ENCODE measurements at places on chromosomes 7 and 10.

DNA sequence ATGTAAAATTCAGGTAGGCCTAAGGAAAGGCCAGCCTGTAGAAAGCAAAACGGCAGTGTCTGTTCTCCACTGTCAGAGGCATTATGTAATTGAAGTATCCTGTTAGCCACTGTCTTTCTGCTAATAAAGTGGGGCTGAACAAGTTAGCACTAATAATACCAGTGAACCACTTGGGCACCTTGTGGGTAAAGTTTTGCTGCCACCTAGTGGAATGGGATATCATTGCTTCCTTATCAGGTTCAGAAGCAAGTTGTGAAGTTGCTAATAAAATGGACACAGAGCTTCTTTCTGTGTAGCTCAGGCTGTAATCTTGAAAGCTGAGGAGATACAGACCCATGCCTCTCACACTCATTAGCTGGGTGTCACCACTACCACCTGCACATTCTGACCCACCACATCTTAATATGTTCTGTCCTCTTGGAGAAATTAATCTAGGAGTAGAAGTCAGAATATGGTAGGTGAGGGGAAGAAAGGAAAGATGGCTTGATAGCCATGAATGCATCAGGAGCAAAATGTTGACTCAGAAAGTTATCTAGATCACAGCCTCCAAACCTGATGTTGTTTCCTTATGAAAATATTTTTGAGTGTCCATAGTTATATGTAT is 175.1 kb downstream of the SEPTIN7 start:
- peak; percentile 65 for DNase-seq

DNA sequence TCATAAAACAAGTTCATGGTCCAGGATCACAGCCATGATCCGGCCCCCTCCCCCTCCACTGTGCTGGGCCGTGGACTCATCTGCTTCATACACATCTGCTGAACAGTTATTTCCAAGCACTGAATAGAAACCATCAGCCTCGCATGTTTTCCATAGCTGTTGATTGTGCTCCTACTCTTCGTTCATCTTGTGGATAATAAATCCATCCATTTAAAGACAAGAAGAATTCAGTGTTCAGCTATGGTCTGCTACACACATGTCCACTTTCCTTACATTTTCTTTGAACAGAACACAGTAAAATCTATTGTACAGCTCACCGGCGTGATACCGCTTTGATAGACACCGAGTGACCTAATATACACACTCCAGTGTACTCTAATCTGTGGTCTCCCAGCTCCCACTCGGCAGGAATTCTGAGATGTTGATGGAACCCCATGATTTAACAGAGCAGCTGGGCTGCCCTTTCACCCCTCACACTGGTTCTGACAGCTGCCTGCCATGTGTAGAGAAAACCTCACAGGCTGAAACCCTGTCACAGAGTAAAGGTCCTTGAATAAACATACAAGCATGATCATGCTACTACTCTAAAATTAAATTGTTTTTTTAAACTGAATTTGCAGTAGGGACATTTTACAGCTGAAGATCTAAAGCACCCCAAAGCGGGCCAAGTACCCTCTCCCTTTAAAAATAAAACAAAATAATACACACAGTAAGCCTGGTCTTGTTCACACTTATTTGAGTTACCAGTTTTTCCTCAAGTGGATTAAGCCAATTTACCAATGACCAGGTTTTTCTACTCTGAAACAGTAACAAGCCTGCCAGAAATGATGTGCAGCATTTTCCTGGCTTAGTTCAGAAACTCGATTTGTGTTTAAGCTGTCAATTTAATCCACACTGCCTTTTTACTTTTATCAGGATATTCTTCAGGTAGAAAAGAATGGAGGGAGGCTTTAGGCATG is 95.1 kb upstream of the FZD1 start:
- peak; percentile 47 for DNase-seq

DNA sequence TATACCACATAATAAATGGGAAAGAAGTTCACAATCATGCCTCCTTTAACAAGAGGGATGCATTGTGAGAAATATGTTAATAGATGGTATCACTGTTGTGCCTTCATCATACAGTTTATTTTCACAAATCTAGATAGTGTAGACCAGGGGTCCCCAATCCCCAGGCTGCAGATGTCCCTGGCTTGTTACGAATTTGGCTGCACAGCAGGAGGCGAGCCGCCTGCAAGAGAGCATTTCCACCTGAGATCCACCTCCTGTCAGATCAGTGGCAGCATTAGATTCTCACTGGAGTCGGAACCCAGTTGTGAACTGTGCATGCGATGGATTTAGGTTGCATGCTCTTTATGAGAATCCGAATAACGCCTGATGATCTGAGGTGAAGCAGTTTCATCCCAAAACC is 361.9 kb upstream of the ZWINT start:
- DNase-seq: no peak

GRCh38 chr10:79105150-79105739 is 36.5 kb downstream of the ZMIZ1 start:
- DNase-seq: no peak

GRCh38 chr7:93941945-93942344 is 20.4 kb downstream of the GNG11 start:
- DNase-seq: no peak

DNA sequence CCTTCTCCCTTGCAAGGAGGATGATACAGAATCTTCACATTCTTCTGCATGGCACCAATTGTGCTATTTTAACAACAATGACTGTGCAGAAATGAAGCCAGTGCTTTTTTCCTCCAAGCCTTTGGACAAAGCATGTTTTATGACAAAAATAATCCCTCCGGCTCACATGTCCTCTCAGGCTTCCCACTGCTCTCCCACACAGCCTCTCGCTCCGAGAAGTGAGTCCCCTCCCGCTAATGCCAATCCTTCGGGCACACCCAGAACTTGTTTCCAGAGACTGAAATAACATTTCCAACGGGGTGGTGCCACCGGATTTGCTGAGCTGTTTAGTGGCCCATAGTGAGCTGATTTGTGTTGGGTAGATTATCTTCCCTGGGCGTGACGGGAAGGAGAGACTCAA is 35.8 kb downstream of the RBM17 start:
- DNase-seq: no peak

- DNase-seq: no peak
Measured at GRCh38 chr10:1058017-1058416, 1.8 kb downstream of the WDR37 start.

- peak; percentile 21 for DNase-seq
Measured at GRCh38 chr10:79387466-79387973, 40.3 kb downstream of the PPIF start.

DNA sequence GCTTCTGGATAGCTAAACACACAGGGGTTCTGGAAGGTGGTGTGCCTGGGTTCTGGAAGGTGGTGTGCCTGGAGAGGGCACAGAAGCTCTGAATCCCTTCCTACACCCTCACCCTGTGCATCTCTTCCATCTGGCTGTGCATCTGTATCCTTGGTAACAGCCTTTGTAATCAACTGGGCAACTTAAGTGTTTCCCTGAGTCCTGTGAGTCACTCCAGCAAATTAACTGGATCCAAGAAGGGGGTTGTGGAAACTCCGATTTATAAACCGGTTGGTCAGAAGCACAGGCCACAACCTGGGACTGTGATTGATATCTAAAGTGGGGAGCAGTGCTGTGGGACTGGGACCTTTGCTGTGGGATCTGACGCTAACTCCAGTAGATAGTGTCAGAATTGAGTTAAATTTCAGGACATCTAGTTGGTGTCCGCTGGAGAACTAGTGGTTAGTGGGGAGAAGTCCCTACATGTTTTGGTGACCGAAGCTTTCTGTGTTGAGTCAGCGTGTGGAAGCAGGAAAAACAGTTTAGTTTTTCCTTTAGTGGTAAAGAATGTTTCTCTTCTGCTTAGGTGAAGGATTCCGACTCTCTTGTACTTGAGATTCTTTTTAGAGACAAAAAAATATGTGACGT is 228.1 kb downstream of the BMPER start:
- no peak for DNase-seq

GRCh38 chr10:95474228-95475002 is 86.8 kb downstream of the SORBS1 start:
- DNase-seq: no peak

DNA sequence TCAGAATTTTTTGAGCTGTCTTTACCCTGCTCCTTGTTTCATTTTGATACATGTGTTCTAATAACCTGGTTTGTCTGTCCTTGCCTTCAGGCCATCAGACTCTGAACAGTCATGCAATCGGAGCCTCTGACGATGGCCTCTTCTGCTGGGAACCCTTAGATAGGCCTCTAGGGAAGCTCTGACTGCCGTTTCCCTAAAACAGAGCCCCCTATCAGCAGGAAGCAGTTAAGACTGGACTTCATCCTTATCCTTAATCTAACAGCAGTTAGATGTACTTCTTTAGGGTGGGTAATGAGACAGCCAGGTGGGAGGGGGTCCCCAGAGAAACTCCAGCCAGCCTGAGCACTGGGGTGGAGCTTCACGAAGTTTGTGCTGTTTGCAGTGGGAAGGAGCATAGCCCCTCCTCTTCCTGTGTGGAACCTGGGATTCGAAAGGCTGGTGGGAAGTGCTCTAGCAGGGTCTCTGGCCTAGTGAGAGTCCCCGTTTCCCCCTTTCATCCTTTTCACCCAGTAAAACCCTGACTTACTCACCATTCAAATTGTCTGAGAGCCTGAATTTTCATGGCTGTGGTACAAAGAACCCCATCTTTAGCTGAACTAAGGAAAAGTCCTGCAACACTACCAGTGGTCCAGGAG is 28.4 kb upstream of the SORCS3 start:
- no peak for DNase-seq

- DNase-seq: no peak
Measured at GRCh38 chr7:39402034-39402433, 164.2 kb upstream of the YAE1 start.

DNA sequence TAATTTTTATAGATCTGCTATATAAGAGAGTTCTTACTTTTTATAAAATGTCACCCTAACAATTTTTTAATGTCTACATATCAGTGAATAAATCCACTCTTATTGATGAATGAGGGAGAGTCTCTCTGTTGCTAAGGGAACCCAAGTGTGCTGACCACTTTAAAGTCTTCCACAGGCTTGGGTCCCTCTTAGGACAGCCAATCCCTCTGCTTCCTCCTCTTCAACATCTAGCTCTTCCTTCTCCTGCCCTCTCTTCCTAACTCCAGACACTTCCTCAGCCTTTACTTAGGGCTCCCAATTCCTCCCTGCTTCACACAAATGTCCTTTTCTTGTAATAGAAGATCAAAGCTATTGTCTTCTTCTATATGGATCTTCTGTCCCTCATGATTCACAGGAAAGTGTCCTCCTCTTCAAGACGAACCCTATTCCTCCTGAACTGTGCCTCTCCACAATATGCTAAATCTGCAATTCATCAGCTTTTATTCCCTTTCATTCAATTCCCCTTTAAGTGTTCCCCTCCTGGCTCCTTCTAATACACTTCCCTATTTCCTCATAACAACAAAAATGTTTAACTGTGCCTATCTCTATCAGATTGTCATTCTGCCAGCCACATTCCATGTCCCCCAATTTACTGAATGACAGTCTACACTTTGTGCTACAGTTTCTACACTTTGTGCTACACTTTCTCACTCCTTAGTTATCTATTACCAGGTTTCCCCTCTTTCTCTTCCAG is 37.7 kb downstream of the CDK6 start:
- no peak for DNase-seq

- no peak for DNase-seq
Measured at GRCh38 chr7:104275900-104276299, 52.5 kb upstream of the LHFPL3 start.

GRCh38 chr10:111023060-111023459 is 53.8 kb upstream of the ADRA2A start:
- no peak for DNase-seq

DNA sequence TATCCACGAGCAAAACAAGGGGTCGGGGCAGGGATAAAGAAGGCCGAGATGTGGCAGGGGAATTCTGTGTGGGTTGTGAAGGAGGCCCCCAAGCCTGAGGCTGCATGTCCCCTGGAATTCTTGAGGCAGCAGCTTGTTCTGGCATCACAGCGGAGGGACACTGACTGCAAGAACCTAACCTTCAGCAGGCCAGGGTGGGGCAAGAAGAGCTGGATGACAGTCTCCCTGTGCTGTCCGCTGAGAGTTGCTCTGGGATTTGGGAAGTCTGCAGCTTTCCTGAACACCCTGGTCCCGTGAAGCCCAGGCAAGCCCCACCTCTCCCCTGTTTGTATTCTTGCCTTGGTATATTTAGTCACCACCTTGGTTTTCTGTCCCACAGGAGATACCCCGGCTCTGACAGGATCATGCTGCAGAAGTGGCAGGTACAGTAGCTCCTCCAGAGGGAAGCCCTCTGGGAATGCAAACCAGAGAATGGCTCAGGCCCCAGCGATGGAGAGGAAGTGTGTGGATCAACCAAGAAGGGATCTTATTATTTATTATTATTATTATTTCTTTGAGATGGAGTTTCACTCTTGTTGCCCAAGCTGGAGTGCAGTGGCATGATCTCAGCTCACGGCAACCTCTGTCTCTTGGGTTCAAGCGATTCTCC is 1.9 kb upstream of the LRRC18 start:
- DNase-seq: no peak

- DNase-seq: no peak
Measured at GRCh38 chr10:30991647-30992011, 40.0 kb downstream of the ZNF438 start.

DNA sequence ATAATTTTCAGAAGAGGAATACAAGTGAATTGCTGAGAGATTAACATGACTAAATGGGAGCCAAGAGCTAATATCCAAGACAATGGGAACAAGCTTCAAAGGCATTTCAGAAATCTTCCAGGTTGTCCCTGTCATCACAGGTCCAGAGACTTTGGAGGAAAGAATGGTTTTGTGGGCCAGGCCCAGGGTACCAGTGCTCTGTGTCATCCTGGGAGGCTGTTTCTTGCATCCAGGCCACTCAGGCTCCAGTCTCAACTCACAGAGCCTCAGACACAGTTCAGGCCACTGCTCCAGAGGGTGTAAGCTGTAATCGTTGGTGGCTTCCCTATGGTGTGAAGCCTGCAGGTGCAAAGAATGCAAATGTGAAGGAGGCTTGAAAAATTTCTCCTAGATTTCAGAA is 170.4 kb upstream of the NRG3 start:
- DNase-seq: no peak

DNA sequence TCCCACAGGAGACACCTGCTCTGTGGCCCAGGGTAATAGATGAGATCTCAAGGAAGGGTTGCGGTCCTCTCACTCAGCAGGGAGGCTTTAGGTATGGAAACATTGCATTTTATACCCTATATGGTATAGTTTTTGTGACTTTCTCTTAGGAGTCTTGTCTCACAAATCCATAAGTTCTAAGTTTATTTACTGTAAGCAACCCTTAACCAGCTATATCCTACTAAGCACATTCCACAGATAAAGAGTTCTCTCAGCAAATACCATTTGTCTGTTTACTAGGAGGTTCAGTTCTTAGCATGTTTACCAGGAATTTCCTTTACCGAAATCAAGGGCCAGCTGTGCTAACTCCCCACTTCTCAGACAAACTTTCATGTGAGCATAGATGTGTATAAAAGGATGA is 66.9 kb downstream of the ANLN start:
- DNase-seq: no peak

- DNase-seq: no peak
Measured at GRCh38 chr10:1412531-1413189, 324.7 kb downstream of the ADARB2 start.

GRCh38 chr10:121654021-121654545 is 55.8 kb upstream of the FGFR2 start:
- DNase-seq: no peak
